Fibroblast of lung (primary cell): ENCODE measurements at places on chromosomes 16 and 17. TPM values are rescaled to one million over a fixed set of nuclear protein-coding genes. Genes with fewer than 3 reads are reported as not detected.

The KRTAP4-6 gene
- total RNA-seq = not detected in 2 replicates

The NAGS gene
- total RNA-seq = 3.3 and 7.4 TPM in 2 replicates

DNA sequence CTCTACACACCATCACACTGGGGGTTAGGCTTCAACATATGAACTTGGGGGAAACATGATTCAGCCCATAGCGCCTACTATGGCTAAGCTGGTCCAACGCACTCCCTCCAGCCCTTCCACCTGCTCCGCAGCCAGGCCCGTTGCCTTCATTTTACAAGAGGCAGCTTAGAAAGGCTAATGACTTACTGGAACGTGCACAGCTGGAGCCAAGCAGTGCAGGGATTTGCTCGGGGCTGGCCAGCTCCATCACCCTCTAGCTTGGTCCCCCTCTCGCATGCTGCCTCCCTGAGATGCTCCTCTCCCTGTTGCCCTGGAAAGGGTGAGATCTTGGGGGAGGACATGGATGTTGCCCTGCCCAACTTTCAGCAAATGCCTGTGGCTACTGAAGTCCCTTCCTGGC lies 2.8 kb upstream of the CACNG1 start:
- DNase-seq = no peak

- DNase-seq = peak; percentile 85
Measured at GRCh38 chr16:709566-710499, 4.2 kb upstream of the FBXL16 start.

DNA sequence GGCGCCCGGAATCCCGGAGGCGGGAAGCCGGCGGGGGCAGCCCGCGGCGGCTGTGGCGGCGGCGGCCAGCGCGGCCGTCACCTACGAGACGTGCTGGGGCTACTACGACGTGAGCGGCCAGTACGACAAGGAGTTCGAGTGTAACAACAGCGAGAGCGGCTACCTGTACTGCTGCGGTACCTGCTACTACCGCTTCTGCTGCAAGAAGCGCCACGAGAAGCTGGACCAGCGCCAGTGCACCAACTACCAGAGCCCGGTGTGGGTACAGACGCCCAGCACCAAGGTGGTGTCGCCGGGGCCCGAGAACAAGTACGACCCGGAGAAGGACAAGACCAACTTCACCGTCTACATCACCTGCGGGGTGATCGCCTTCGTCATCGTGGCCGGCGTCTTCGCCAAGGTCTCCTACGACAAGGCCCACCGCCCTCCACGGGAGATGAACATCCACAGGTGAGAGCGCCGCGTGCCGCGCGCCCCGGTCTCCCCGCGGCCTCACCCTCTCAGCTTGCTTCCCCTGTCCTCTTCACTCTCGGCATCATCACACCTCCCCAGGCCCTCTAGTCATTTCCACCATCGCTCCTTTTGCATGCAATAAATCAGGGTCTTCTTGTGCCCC lies 706 bp downstream of the SHISA6 start:
- no peak for DNase-seq

- DNase-seq = no peak
Measured at GRCh38 chr17:82358465-82359350, at the start of gene TEX19. TEX19 (plus strand) TSS chr17:82359247; CDS start chr17:82362151, 2,904 bp downstream.
